ENCODE measurements at places on chromosomes 1 and 21.
A peak's percentile ranks its signal among the peaks of the same experiment; 100 is the strongest.

- no peak overlapping the region for H3K4me3 ChIP-seq
- H3K36me3 ChIP-seq = peaks cover 19% of the 10 kb centered on the region
- no peaks in the 10 kb centered on the region for H3K27me3 ChIP-seq
- no peaks in the 10 kb centered on the region for H3K4me1 ChIP-seq
- no peak overlapping the region for H3K27ac ChIP-seq
- DNase-seq = peak; percentile 67
Observed at GRCh38 chr1:12031039-12031980, 12.0 kb downstream of the MIIP start.

DNA sequence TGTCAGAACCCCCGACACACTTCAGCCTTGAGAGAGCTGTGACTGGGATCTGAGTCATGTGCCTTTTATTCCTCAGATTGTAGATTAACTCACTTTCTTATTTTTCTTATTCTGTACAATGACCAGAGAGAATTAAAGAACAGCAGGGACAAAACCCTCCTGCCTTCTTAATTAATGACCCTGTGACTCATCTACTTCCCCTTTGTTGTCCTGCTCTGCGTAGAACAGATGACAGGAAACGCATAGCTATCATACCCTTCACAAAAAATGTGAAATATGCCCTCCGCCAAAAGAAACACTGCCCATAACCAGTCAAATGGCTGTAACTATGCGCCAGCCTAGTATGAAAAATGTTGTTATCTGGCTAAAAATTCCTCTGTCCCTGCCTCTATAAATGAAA, 9.1 kb upstream of the PADI2 start:
- no peaks in the 10 kb centered on the region for H3K36me3 ChIP-seq
- H3K4me1 ChIP-seq = no peaks in the 10 kb centered on the region
- H3K27ac ChIP-seq = no peak overlapping the region

DNA sequence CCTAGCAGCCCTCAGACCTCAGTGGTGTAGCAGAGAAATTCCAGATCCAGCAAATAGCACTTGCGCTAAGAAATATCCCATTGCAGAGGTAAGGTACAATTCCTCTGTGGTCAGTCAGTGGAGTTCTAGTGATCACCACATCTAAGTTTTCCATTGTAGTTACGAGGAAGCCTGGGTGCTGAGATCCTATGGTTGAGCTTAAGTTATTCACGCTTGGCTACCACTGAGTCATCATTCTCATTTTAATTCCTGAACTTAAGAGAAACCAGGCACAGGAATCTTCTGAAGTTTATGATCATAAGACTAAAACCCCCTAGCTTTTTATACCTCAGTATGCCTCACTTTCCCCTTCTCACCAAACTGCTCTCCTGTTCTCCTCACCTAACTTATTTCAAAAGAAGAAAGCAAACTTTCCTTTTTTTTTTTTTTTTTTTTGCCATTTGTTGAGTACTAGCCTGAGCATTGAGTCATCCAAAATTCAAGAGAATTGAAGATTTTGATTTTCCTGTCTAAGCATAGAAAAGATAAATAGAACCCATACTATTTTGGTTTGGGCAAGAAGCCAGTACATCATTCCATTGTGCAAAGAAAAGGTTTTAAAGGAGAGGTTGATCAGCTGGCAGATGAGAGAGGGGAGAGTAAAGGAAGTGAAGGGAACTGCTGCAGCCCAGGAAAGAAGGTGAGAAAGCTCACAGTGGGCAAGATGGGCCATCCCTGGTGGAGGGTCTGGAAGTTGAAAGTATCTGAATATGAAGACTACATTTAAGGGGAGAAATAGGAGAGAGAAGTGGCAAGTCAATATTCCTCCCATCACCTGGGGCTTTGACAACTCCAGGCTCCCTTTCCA, 39.9 kb downstream of the SERBP1 start:
- no peak for DNase-seq
- H3K27me3 ChIP-seq = no peaks in the 10 kb centered on the region
- H3K36me3 ChIP-seq = peaks cover 51% of the 10 kb centered on the region
- no peaks in the 10 kb centered on the region for H3K4me1 ChIP-seq

- H3K36me3 ChIP-seq = no peaks in the 10 kb centered on the region
- H3K4me1 ChIP-seq = no peaks in the 10 kb centered on the region
- no peak overlapping the region for H3K4me3 ChIP-seq
- no peak overlapping the region for H3K27ac ChIP-seq
Observed at GRCh38 chr1:160125746-160126145, 10.2 kb downstream of the ATP1A2 start.

- DNase-seq = no peak
- peak overlapping the region; percentile 98 for H3K4me3 ChIP-seq
- H3K4me1 ChIP-seq = peaks cover 18% of the 10 kb centered on the region
Observed at GRCh38 chr1:51615780-51616291, 1.1 kb upstream of the OSBPL9 start.

- no peaks in the 10 kb centered on the region for H3K4me1 ChIP-seq
- H3K4me3 ChIP-seq = no peak overlapping the region
- no peak overlapping the region for H3K27ac ChIP-seq
- DNase-seq = no peak
- no peaks in the 10 kb centered on the region for H3K36me3 ChIP-seq
Observed at GRCh38 chr1:73205294-73205973, 923.1 kb upstream of the NEGR1 start.

- DNase-seq = no peak
- no peak overlapping the region for H3K4me3 ChIP-seq
- H3K27ac ChIP-seq = no peak overlapping the region
- H3K4me1 ChIP-seq = no peaks in the 10 kb centered on the region
- no peaks in the 10 kb centered on the region for H3K36me3 ChIP-seq
- no peaks in the 10 kb centered on the region for H3K27me3 ChIP-seq
Observed at GRCh38 chr1:191152776-191153175, 675.1 kb upstream of the BRINP3 start.

DNA sequence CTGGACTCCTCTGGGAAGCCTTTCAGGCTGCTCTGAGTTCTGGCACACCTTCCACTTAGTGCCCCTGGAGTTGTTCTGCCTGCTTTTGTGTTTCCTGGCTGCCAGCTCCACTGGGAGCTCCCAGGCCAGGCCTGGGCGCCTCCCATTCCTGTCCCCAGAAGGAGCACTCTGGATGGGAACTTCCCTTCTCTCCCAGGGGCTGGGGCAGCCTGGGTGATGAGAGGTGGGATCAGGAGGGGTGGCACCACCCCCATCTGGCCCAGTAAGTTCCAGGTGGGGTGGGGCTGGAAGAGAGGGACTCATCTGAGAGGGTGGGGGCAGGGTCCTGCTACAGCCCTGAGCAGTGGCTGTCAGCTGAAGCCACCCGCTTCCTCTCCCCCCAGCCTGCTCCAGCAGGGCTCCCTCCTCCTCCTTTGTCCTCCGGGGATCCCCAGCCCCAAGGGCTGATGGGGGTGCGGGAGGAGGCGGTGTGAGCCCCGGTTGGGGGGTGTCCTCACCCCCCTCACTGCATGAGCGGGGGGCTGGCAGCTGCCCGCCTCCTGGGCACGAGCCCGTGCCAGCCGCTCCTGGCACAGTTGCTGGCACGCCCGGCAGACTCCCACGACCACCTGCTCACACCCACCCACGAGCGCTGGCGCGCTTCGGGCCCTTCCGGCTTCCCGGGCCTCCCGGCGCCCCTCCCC, 4.7 kb downstream of the FOXO6 start:
- H3K36me3 ChIP-seq = no peaks in the 10 kb centered on the region
- H3K27ac ChIP-seq = no peak overlapping the region
- H3K4me1 ChIP-seq = peaks cover 12% of the 10 kb centered on the region
- peak; percentile 57 for DNase-seq

DNA sequence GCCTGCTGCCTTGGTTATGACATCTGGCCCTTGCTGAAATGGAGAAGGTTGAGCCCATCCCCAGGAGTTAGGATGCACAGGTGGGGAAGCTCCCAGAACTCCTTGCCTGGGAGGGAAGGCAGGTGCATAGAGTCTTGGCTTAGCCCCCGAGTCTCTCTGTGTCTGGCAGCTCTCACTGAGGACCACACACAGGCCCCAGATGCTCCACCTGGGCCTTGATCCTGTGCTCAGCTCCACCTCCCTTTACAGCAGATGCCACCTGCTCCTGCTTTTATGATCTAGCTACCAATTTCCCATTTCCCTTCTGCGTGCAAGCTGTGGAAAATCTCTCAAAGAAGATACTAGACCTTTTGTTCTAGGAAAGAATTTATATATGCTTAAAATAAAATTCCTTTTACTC, 28.8 kb upstream of the KCNJ6 start:
- no peaks in the 10 kb centered on the region for H3K4me1 ChIP-seq
- DNase-seq = no peak
- H3K4me3 ChIP-seq = no peak overlapping the region
- H3K36me3 ChIP-seq = no peaks in the 10 kb centered on the region
- no peaks in the 10 kb centered on the region for H3K27me3 ChIP-seq
- no peak overlapping the region for H3K27ac ChIP-seq

DNA sequence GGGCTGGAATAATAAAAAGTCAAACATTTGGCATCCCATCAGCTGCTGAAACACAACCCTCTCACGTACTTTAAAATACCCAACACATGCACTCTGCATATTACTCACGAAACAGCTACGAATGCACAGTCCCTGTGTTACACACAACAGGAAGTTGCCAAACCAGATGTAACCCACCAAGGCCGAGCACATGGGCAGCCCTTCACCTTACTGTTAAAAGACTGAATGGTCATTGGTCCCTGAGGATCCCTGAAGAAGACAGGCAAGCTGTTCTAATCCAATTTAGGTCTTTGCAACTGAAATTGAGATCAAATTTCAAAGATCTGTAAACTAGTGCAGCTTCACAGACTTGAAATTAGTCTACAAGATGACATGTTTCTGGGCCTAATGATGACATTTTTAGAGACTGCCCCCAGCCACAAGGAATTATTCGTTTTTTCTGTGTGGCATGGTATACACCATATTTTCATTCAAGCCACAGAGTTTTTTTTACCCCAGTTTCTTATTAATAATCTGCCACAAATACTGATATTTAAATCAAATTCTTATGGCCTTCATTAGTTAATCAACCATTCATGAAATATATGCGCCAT, 25.6 kb upstream of the IER5 start:
- peaks cover 20% of the 10 kb centered on the region for H3K4me1 ChIP-seq
- H3K27ac ChIP-seq = peak overlapping the region; percentile 88

GRCh38 chr1:232995189-232995588, 44.8 kb downstream of the NTPCR start:
- no peaks in the 10 kb centered on the region for H3K4me1 ChIP-seq
- H3K4me3 ChIP-seq = no peak overlapping the region
- no peak overlapping the region for H3K27ac ChIP-seq
- H3K36me3 ChIP-seq = peaks cover 72% of the 10 kb centered on the region

- H3K36me3 ChIP-seq = no peaks in the 10 kb centered on the region
- no peak for DNase-seq
- H3K4me1 ChIP-seq = no peaks in the 10 kb centered on the region
Observed at GRCh38 chr1:162169031-162169790, 99.7 kb downstream of the NOS1AP start.

GRCh38 chr1:164640686-164641352, 81.8 kb downstream of the PBX1 start:
- DNase-seq = no peak
- no peaks in the 10 kb centered on the region for H3K4me1 ChIP-seq
- H3K4me3 ChIP-seq = no peak overlapping the region
- no peaks in the 10 kb centered on the region for H3K36me3 ChIP-seq
- no peak overlapping the region for H3K27ac ChIP-seq

DNA sequence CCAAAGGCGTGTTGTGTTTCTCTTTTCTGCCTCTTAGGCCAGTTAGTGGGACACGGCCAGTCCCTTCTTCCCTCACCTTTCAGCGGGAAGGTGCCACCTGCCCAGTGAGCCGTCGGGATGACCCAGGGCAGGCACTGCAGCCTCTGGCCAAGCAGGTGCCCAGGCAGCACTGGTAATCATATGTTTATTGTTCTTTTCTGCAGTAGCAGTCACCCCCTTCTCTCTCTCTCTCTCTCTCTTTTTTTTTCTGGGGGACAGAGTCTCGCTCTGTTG, 38.2 kb downstream of the CRYAA start:
- H3K27me3 ChIP-seq = peaks cover 3% of the 10 kb centered on the region
- no peak overlapping the region for H3K4me3 ChIP-seq
- H3K36me3 ChIP-seq = no peaks in the 10 kb centered on the region

- H3K27me3 ChIP-seq = no peaks in the 10 kb centered on the region
- H3K27ac ChIP-seq = no peak overlapping the region
Observed at GRCh38 chr1:39453603-39454002, 37.8 kb upstream of the BMP8A start.

- no peak overlapping the region for H3K27ac ChIP-seq
- no peak for DNase-seq
- H3K36me3 ChIP-seq = no peaks in the 10 kb centered on the region
- no peak overlapping the region for H3K4me3 ChIP-seq
- H3K27me3 ChIP-seq = peaks cover 3% of the 10 kb centered on the region
Observed at GRCh38 chr1:28322194-28322593, 6.6 kb upstream of the MED18 start.

- H3K27ac ChIP-seq = no peak overlapping the region
- no peak for DNase-seq
- H3K27me3 ChIP-seq = no peaks in the 10 kb centered on the region
- peaks cover 19% of the 10 kb centered on the region for H3K4me1 ChIP-seq
- peaks cover 59% of the 10 kb centered on the region for H3K36me3 ChIP-seq
Observed at GRCh38 chr1:38020396-38020795, 7.9 kb downstream of the UTP11 start.

GRCh38 chr1:201396861-201397464, 2.2 kb downstream of the LAD1 start:
- no peaks in the 10 kb centered on the region for H3K36me3 ChIP-seq
- no peaks in the 10 kb centered on the region for H3K4me1 ChIP-seq
- no peak overlapping the region for H3K27ac ChIP-seq
- DNase-seq = no peak
- H3K27me3 ChIP-seq = peaks cover 27% of the 10 kb centered on the region

DNA sequence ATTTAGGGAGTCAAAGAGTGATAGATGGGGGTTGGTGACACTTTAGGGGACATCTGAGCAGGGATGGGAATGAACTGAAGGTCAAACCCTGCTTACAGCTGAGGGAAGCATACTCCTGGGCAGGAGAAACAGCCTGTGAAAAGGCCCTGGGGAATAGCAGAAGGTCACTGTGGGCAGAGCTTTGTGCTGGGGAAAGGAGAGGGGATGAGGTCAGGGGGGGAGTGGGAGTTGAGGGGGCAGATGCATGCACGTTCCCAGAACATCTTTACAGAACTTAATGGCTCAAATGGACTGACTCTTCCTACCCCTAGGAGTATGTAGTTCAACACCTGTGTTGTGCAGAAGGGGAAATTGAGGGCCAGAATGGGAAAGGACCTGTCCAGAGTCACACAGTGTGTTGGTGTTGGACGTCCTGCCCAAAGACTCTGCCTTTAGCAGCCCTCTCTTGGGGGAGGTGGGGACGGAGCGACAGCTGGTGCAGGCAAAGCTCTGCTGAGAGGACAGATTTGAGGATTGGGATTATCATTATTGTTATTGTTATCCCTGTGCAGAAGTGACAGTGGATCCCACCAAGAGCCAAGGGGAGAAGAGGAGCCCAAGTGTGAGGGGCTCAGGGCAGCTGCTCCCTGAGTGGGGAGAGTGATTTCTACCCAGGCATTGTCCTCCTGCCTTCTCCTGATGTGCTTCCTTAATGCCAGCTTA, 116.5 kb downstream of the PTPRU start:
- peaks cover 5% of the 10 kb centered on the region for H3K4me1 ChIP-seq
- peaks cover 13% of the 10 kb centered on the region for H3K27me3 ChIP-seq
- H3K27ac ChIP-seq = no peak overlapping the region
- DNase-seq = no peak

Data from activated CD8-positive, alpha-beta T cell treated with anti-CD3 and anti-CD28 coated beads for 36 hours (primary cell).